ENCODE measurements at places on chromosomes 11 and 22.

- no peak for DNase-seq
Measured at GRCh38 chr11:112211536-112211935, 14.7 kb upstream of the PTS start.

- no peak for DNase-seq
Measured at GRCh38 chr22:48532986-48533385, 1294.7 kb downstream of the BRD1 start.

GRCh38 chr11:65429724-65430405 lies 7.3 kb downstream of the NEAT1 start:
- no peak for DNase-seq

DNA sequence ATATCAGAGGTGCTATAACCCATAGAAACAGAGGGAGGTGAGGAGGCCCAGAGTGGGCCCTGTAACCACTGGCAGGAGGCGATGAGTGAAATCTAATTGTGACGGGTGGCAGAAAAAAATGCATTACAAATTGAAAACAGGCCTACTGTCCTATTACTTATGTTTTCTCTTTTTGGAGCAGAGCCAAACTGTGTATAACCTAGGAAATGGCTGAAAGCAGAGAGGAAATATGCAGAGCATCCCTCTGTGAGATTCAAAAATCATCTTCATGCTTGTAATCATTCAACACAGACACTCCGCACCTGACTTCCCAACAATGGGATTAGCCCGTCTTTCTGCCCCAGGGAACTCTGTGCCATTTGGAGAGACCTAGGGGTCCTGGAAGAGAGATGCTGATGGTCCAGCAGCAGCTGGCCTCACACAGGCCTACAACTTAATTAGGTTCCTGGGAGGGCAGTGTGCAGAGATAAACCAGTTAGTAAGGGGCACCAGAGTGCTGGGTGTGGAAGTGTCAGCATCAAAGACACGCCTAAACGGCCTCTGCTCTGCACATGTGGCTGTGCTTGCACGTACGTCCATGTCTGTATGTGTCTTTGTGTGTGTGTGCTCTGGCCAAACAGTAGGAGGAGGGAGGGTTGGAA lies 41.8 kb downstream of the MAP6 start:
- DNase-seq, result no peak

GRCh38 chr11:126328444-126328843 lies 24.6 kb downstream of the DCPS start:
- no peak for DNase-seq

DNA sequence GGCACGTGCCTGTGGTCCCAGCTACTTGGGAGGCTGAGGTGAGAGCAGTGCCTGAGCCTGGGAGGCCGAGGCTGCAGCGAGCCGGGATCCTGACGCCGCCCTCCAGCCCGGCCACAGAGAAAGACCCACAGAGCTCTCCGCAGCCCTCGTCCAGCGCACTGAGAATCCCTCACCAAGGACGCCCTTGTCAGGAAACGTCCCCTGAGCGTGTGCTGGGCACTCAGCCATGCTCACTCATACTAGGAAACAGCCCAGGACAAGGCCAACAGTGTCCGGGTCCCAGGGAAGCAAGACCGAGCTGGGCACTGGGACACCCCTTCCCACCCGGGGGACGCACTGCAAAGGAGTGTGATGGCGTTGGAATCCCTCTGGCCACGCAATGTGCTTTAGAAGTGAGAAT lies 14.5 kb downstream of the DEAF1 start:
- DNase-seq, result no peak

DNA sequence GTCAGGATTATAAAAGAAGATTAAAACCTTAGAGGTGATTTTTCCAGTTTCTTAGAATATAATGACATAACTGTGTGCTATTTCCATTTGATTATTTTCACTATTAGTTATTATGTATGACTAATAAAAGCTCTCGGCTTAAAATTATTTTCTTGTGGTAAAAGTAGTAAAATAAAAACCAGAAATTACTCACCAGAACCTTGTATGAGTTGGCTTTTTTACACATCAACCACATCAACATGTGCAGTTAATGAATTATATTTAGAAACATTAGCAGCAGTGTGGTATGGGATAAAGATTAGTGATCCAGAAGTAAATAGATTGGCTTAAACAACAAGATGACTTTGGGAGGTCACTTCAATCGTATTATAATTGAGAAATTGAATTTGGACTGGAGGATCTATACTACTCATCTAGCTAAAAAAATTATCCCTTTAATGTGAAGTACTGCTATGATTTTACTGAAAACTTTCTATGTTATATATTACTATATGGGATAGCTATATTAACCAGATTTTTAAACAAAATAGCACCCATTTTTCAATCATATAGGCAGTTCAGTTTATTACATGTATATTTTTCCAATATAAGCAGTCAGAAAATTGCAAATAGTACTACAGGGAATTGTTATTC lies 2.8 kb upstream of the BCO2 start:
- no peak for DNase-seq

GRCh38 chr11:1401171-1401445 lies 11.4 kb downstream of the BRSK2 start:
- DNase-seq, result no peak

- no peak for DNase-seq
Measured at GRCh38 chr22:25475257-25476022, 89.0 kb upstream of the GRK3 start.

GRCh38 chr11:47234669-47235100 lies 13.9 kb downstream of the ACP2 start:
- no peak for DNase-seq

DNA sequence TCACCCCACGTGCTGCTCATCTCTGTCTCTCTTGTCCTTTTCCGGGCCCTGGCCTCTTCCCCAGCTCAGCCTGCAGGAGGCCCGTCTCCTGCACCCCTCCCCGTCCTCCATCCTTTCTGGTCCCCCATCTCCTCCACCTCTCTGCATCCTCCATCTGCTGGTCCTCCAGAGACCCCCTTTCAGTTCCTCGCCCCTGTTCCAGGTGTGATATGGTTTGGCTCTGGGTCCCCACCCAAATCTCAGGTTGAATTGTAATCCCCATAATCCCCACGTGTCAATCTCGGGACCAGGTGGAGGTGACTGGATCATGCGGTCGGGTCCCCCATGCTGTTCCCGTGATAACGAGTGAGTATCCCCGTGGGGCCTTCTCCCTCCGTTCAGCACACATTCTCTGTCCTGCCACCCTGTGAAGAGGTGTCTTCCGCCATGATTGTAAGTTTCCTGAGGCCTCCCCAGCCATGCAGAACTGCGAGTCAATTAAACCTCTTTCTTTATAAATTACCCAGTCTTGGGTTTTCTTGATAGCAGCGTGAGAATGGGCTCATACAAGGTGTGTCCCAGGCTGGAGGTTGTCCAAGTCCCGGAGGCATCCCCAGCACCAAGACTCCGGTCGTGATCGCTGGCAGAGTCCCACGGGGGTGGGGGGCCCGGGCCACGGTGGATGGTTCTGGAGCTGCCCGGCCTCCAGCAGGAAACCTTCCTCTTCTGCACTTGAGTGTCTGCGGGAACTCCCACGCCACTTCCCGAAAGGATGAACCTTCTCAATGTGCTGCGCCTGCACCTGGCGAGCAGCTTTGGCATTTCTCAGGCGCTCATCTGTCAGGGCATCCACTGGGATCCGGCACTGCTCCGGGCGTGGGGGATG lies 29.0 kb upstream of the TOLLIP start:
- DNase-seq, result no peak

DNA sequence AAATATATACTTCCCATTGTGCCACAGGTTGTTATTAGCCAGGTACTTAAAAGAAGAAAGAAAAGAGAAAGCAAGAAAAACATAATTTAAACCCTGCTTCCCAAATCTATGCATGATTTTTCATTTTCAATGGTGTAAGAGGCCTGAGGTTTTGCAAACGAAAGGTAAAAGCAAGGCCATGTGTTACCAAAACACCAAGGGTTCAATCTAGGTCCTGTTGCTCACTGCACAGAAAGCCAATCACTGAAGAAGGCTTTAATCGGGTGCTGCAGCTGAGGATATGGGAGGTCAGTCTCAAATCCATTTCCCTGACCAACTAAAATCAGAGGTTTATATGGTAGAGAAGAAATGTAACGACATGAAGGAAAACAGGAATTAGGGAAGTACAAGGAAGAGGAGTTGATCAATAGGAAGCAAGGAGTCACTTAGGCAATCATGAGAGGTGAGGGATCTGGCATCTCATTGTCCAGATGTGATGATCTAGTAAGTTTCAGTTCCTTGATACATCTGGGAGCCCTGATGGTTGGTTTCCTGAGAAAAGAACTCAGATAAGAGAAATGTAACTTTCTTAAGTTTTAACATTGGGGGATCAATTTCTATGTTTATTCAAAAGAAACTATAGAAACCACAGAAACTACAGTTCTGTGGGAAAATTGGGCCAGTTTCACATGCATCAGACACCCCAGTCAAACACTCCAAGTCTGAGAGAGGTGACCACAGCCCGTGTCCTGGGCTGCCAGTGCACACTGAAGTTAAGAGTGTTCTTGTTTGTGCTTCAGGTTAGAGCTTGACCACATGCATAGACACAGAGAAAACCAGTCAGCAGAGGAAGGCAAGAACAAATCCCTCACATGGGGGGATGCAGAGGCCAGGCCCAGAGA lies 18.1 kb upstream of the DKK3 start:
- no peak for DNase-seq

- no peak for DNase-seq
Measured at GRCh38 chr11:37230865-37231264, 632.8 kb upstream of the RAG2 start.

DNA sequence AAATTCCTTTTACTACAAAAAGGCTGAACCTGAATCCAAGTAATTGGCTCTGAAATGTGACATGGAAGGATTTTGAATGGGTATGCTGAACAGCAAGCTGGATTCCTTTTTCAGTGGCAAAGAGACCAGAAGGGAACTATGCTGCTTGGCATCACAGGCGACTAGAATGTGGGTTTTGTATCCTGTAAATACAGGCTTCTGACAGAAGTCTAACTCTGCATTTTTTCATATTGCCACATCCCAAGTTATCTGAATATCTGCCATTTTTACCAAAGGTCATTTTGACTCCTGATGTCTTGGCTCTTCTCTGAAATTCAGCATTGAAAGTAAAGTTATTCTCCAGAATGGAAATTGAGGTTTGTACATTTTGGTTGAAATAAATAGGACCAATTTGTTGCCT lies 145.7 kb downstream of the ARHGAP42 start:
- no peak for DNase-seq

GRCh38 chr11:2772544-2773031 lies 72.8 kb upstream of the KCNQ1OT1 start:
- no peak for DNase-seq

GRCh38 chr11:64592656-64593055 lies 1.6 kb downstream of the SLC22A12 start:
- DNase-seq, result no peak

DNA sequence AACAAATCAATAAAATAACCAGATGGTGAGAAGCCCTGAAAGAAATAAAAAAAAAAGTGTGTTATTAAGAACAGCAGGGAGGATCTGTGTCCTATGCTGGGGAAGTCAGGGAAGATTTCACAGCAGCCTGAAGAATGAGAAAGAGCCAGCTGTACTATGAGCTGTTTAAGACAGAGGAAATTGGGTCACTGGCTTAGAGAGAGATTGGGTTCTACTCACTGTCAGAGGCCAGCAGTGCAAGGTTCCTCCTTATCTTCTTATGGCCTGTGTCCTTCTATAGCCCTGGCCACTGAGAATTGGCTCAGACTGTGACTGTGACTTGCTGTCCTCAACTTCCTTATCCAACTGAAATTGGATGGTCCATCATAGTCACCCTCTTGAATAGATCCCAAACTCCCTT lies 54.8 kb upstream of the FDX1 start:
- DNase-seq, result no peak

DNA sequence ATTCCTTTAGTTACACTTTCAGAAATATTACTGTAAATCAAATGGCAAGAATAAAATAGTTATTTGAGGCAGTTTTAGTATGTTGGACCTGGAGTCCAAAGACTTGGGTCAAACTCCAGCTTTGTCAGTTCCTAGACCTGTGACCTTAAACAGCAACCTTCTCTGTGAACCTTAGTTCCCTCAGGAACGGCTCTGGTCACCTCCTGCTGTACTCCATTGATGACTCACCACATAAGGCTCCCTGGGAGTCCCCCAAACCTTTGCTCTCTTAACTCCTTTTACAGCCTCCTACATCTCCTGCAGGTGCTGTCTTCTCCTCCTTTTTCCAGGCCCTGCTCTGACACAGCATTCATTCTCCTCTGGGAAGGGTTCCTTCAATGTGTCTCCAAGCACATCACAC lies 29.1 kb downstream of the LIMK2 start:
- DNase-seq, result no peak

GRCh38 chr11:94423507-94423906 lies 22.3 kb upstream of the GPR83 start:
- no peak for DNase-seq

- no peak for DNase-seq
Measured at GRCh38 chr22:18057568-18058209, 20.1 kb upstream of the PEX26 start.

- DNase-seq, result no peak
Measured at GRCh38 chr22:22037229-22037628, 54.6 kb upstream of the TOP3B start.

GRCh38 chr11:32386770-32387377 lies 48.5 kb downstream of the WT1 start:
- no peak for DNase-seq

GRCh38 chr11:117075186-117075585 lies 23.0 kb downstream of the SIK3 start:
- no peak for DNase-seq

- no peak for DNase-seq
Measured at GRCh38 chr11:100874203-100874602, 187.1 kb downstream of the ARHGAP42 start.

- DNase-seq, result no peak
Measured at GRCh38 chr11:62393735-62394134, 25.1 kb upstream of the SCGB1A1 start.

DNA sequence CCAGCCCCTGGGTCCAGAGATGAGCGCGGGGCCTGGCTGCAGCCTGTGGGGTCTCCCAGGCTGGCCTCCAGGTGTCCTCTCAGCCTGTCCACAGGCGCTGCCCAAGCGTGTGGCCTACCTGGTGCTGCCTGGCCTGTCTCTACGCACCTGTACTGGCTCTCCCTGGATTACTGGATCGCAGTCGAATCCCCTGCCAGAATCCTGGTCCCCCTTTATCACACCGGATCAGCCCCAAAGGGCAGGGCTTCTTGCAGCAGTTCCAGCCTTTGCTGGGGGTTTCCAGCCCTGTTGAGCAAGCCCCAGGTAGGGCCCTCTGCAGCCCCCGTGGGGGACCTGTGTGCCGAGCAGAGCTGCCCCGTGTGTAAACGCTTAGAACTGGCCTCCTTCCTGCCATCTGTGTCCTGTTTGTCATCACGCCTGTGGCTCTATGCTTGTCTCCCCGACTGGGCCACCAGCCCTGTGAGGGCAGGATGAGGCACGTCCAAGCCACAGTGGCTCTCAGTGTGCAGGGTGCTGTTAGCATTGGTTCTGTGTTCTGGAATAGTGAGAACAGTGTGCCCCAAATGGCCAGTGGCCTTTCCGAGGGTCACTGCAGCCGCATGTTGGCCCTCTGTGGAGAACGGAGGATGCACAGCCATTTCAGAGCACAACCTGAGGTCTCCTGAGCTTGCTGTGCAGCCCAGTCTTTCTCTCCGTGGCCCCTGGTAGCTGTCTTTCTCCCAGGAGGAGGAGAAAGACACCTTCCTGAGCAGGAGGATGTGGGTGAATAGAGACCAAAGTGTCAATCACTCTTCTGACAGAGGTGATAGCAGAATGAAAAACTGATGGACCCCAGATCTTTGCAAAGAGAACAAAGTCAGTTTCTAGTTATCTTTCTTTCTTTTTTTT lies 13.9 kb upstream of the TXNRD2 start:
- DNase-seq, result no peak
